ENCODE measurements at places on chromosomes 1 and 21.

DNA sequence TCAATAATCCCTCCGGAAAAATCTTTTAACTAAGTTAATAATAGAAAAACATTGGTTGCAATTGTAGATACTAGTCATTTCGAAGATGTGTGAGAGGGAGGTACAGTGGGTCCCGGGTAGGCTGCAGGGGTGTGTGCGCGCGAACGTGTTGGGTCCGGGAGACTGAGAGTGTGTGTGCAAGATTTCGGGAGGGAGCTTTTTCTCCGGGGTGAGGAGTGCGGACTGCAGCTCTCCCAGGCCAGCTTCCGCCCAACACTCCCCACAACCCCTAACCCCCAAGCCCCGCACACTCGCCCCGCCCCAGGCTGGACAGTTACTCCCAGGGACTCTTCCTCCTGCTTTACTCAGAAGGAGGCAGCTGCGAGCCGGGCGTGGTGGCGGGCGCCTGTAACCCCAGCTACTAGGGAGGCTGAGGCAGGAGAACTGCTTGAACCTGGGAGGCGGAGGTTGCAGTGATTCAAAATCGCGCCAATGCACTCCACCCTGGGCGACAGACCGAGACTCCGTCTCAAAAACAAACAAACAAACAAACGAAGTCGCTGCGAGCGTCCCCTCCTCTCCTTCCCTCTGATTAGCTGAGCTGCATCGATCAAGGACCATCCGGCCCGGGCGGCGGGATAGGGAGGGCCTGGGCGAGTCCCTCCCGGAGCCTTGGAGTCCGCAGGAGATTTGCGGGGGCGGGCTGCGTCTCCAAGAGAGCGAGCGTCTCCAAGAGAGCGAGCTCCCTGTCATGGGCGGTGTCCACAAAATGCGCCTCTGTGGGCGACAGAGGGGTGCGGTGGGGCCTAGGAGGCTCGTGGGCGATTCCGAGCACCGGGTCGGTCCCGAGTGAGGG lies 28.3 kb upstream of the PPM1J start:
- DNase-seq, result no peak

GRCh38 chr21:26448751-26449150 lies 124.3 kb downstream of the CYYR1 start:
- no peak for DNase-seq

DNA sequence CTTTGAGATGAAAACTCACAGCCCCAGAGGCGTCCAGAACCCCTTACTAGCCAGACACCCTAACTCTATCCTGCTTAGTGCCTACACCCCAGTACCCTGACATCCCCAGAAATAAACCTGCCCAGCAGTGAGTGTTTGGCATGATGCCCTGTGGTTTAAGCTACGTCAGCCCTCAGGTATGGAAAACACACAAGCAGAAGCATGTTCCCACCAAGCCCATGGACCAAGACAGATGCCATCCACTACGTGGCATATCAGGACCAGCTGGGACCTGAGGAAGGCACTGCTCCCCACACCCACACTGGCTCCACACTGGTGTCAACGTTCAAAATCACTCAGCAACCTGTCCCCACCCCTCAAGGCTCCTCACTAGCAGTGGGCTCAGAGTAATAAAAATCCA lies 116.4 kb downstream of the SYT2 start:
- no peak for DNase-seq

- DNase-seq, result no peak
These were observed 34.7 kb downstream of the THRAP3 start for GRCh38 chr1:36258960-36259344.

DNA sequence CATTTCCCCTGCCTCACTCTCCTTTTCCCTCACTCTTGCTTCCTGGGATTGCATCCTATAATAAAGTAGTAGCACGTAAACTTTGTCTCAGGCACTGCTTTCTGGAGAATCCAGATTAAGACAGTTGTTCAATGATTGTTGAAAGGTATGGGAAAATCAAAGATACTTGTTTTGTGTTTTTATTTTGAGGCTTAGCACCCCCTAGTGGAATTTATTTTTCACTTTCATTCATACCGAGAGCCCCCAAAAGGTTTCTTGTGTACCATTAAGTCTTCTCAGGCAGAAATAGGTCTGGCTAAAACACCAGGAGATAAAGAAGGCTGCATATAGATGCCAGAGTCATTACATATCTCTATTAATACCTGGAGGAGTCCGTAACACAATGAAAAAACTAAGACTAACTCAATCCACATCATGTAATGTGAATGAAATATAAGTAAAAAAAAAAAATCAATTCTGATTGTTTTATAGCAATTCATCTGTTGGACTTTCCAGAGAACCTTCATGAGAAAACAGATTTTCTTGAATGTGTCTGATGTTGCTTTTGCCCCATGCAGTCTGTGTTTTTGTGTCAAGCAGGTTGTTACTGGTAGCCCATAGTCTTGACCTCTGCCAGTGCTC lies 103.5 kb downstream of the RPE65 start:
- no peak for DNase-seq

DNA sequence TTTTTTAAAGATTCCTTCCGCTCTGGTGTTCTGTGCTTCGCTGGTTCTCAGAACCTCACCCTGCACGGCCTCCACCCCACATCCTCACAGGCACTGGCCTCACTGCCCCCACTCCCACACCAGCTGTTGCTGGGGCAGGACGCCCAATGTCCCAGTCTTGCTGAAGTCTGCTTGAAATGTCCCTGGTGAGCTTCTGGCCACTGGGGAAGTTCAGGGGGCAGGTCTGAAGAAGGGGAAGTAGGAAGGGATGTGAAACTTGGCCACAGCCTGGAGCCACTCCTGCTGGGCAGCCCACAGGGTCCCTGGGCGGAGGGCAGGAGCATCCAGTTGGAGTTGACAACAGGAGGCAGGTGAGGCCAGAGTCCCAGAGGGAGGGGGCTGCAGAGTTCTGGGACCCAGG lies at the start of gene C1QA:
Gene C1QA (plus strand): TSS at position 276 of the 400 bp plus-strand sequence. CDS start 989 bp downstream, outside the sequence.
- no peak for DNase-seq

DNA sequence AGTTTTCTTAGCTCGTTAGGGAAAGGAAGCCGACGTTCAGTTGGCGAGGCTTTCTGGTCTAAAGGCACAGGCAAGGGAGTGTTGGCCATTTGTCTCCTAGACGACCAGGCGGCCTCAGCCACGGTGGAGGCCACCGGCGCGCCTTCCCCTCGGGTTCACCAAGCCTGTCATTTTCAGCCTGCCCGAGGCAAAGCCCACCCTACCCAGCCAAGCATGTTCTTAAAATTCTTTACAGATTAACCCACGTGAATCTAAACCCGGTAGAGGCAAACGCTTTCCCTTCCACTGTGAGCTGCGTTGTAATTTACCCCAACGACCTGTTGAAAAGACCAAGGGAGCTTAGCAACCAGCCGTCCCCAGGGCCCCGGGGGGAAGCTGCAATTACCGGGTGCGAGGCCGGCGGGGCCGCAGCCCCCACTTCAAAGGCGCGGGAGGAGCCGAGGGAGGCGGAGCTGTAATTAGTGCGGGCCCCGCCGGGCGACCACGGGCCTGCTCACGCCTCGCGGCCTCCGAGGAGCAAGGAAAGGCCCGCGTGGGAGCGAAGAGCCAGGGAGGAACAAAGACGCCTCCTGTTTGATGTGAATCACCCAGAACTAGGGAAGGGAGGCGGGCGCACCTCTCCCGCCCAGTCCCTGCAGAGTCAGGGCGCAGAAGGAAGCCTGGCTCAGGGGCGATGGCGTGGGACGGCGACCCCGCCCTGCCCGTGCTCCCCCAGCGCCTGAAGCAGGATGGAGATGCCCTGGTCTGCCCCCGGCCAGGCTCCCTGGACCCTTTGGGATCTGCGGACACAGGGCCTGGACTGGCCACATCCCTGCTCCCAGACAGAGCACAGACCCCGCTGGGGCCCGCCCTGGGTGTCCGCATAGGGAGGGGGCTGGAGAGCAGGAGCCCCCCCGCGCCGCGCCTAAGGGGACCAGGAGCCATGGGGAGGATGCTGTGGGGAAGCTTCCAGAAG lies 12.1 kb upstream of the TSPEAR start:
- DNase-seq, result peak; percentile 57

GRCh38 chr1:118262865-118263264 lies 77.8 kb upstream of the SPAG17 start:
- no peak for DNase-seq

- DNase-seq, result no peak
These were observed 299.9 kb downstream of the TM2D1 start for GRCh38 chr1:61425040-61425439.

DNA sequence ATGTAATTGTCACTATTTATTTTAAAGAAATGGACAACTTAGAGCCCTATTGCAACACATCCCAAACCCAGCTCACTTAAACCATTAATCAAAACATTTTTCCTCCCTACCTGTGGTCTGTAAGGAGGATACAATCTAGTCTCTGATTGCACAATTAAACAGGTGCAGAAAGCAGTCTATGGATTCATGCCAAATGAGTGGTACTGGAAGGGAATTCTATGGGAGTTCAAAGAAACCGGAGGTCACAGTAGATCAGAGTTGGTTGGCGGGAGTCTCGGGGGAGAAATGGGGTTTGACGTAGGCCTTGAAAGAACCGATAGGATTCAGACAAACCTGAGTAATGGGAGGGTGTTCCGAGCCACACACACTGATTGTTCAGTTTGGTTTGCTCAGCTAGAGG lies 314.9 kb downstream of the KIF26B start:
- no peak for DNase-seq

DNA sequence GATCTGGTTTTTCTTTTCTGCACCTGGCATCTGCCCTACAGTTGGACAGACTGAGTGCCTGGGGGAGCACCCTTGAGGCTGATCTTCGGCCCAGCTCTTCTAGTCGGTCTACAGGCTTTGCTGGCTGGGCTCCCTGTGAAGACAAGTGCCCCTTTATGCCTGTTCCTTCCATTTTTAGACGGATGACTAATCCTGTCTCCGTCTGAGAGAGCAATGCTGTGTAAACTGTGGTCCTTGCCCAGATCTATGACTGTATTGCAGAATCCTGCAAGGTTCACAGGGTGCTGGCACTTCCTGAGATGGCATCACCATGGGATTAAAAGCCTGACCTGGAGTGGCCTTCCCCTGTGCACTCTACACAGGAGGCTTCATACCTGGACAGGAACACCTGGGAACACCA lies 47.6 kb upstream of the SAMD13 start:
- DNase-seq, result no peak

- DNase-seq, result no peak
These were observed 49.4 kb downstream of the TBCE start for GRCh38 chr1:235416662-235417049.

GRCh38 chr1:22941257-22941656 lies 31.4 kb downstream of the LACTBL1 start:
- DNase-seq, result no peak

GRCh38 chr1:113048064-113048463 lies 24.9 kb upstream of the LRIG2 start:
- no peak for DNase-seq

- DNase-seq, result no peak
These were observed 23.9 kb upstream of the RXRG start for GRCh38 chr1:165468726-165469249.

DNA sequence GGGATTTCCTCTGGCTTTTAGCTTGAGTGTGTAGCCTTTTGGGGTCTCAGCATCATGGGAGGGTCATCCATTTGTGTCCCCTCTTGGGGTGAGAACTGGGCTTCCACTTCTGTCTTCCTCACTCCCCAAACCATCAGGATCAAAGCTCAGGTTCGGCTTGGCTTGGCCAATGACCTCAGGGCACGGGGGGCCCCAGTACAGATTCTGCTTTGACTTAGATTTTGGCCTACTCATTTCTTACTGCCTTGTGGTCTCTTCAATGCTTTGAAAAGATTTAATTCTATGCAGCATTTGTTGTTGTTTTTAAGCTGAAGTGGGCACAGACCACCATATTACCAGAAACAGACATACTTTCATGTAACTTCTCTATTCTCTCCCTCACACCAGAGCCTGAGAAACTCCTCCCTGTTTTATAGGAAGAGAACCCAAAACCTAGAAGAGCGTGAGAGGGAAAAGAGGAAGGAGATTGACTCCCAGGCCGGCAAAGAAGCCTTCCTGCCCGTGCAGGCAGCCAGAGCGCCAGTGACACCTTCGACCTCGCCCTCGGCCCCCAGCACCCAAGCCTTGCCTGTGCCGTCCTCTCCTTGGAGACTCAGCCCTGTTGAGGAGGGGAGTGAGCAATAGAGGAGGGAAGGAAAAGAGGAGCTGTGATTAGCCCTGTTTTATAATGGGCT lies 1.9 kb upstream of the S100A3 start:
- DNase-seq, result no peak

GRCh38 chr1:226061841-226062557 lies 517 bp upstream of the H3-3A start:
- DNase-seq, result peak; percentile 76

- DNase-seq, result no peak
These were observed 133.8 kb downstream of the HHIPL2 start for GRCh38 chr1:222413991-222414549.

GRCh38 chr1:224378855-224379631 lies 22.4 kb downstream of the CNIH4 start:
- no peak for DNase-seq

DNA sequence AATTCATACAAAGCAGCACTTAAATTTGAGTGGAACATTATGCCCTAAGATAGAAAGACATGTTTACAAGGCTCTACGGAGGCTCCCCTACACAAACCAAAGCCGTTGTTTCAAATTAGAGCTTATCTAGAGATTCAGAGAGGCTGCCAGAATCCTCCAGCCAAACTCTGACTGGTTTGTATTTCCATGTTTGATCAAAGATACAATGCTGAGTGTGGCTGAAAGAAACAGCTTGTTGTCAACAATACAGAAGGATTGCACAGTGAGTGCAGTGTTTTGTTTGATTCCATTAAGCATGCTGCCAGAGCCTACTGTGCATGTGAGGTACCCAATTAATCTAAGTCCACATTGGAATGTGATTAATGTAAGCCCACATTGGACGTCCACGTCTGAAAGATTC lies 402.7 kb downstream of the DISC1 start:
- no peak for DNase-seq

DNA sequence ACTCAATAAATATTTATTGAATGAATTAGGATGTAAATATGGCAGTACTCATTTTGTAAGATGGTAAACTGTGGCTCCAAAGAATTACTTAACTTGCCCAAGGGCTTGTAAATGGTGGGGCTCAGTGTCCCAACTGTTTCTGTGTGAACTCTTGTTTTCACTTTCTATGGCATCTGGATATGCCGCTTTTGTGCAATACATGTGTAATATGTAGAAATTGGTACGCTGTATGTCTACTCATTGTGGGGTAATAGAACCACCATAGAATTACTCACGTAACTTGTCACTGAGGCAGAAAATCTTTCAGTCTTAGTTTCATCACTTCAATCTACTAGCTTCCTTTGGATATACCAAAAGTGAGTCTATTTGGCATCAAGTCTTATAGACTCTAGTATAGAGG lies 977 bp downstream of the PRPF3 start:
- peak; percentile 69 for DNase-seq

DNA sequence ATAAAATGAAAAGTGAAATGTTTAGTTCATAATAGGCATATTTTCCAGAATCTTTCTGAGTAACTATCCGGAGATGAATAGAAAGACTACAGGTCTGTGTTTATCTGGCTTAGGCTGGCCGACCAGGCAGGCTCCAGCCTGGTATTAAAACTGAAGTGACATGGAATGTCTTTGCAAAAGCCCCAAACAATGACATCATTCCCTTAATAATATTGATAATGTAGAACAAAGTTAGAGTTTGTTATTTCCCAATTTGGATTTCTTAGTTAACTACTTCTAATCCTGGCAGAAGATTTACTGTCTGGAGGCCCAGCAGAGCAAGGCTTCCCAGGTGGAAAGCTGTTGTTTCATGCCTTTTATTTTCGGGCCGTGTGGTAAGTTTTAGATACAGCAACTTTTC lies 207.7 kb downstream of the GREM2 start:
- DNase-seq, result no peak

Data from natural killer cell treated with Interleukin-12 subunit alpha and Interleukin-12 subunit beta and Interleukin-15 and Interleukin-18, amount 100 ng/mL, for 72 hours (primary cell).